ENCODE measurements at places on chromosomes 4 and X.

DNA sequence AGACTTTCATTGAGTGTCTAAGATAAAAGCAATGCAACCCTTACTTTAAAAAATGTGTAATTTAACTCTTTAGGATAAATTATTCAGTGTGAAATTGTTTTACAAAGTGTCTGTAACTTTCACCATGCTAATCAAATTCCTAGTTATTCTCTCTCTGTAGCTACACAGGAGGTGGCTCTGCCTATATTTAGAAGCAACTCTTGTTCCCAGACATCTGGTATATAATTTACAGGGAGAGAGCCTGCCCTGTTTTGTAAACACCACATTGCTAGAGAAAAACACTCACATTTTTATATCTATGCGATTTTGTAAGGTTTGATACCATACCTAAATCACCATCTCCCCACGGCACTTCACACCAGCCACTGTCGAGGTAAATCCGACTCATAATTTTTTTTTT is 35.5 kb upstream of the SPATA4 start:
- no peak for DNase-seq

- no peak for DNase-seq
These were observed 20.6 kb downstream of the ZDHHC9 start for GRCh38 chrX:129823115-129823514.

GRCh38 chrX:153032397-153033118 is 23.7 kb upstream of the PNMA3 start:
- peak; percentile 21 for DNase-seq

DNA sequence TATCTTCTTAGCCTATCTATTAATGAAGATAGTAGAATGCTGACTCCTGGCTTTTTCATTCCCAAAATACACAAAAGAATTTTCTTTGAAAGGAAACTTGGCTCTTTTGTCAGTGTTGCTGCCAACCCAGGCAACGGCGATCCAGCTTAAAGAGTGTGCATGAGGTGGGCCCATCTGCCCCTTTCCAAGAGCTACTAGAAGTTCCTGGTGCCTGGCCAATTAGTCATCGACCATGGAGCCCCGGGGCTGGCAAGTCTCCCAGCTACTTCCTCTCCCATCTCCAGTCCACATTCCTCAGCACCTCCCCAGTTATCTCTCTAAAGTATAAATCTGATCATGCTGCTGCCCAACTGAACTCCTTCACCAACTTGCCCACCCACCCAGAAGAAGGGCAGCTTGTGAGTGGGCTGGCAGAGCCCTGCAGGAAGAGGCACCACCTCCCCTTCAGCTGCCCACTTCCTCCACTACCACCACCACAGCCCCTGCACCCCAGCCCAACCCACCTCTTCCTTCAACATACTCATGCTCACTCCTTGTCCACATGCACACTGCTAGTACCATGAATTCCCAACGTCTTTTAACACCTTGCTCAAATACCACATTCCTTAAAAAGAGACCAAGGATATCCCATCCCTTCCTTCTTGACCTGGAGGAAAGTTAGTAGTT is 158.2 kb upstream of the MAP3K15 start:
- peak; percentile 82 for DNase-seq

- no peak for DNase-seq
These were observed 77.2 kb downstream of the JAKMIP1 start for GRCh38 chr4:6123116-6123515.

DNA sequence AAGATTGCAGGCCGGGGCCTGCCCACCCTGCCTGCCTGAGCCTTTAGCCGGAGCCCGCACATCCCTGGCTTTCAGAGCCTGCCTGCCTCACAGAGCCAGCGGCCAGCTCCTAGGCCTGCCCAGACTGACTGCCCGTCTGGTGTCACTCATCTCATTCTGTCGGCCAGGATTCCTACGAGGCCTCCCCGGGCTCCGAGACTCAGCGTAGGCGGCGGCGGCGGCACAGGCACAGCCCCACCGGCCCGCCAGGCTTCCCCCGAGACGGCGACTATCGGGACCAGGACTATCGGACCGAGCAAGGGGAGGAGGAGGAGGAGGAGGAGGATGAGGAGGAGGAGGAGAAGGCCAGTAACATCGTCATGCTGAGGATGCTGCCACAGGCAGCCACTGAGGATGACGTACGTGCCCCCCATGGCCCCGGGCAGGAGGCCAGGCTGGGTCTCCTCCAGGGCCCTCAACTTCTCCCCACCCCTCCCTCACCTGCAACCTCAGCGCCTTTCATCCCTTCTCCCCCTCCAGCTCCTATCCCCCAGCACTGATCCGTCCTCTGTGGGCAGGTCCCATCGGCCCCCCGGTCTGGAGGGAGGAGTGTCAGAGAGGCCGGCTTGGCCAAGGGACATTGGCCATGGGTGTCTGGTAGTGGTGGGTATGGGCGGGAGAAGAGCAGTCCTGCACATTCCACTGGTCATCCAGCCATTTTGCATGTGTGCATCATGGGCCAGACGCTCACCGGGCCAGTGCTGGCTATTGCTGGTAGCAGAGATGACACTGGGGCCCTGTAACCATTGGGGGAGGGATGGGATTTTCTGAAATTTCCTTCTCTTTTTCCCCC is 22.6 kb upstream of the UBA1 start:
- DNase-seq: no peak

DNA sequence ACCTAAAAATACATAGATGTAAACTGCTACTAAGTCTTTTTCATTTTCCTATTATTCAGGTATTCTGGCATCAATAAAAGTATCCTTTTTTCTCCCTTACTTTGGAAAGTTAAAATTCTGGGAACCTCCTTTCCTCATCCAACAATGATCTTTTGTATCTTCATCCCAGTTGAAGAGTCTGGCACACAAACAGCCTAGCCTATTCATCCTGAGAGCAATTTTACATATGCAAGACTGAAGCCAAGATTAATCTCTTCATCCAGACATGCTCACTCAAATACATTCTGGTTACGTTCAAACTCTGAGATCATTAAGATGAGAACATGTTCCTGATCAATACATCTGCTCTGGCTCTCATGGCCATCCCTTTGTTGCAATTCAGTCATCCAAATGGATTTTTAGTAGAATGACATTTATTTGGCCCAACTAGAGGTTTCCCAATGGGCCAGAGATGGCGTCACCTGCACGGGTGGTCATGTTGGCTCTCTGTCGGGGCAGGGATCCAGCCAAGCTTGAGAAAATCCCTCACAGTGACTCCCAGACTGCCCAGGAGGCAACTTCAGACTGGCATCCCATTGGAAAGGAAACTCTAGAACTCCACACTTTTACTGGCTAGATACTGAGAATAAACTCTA is 135.3 kb upstream of the VCX2 start:
- no peak for DNase-seq
